ENCODE measurements at places on chromosomes 1 and 21. TPM values are rescaled to one million over a fixed set of nuclear protein-coding genes. Genes with fewer than 3 reads are reported as not detected.

DNA sequence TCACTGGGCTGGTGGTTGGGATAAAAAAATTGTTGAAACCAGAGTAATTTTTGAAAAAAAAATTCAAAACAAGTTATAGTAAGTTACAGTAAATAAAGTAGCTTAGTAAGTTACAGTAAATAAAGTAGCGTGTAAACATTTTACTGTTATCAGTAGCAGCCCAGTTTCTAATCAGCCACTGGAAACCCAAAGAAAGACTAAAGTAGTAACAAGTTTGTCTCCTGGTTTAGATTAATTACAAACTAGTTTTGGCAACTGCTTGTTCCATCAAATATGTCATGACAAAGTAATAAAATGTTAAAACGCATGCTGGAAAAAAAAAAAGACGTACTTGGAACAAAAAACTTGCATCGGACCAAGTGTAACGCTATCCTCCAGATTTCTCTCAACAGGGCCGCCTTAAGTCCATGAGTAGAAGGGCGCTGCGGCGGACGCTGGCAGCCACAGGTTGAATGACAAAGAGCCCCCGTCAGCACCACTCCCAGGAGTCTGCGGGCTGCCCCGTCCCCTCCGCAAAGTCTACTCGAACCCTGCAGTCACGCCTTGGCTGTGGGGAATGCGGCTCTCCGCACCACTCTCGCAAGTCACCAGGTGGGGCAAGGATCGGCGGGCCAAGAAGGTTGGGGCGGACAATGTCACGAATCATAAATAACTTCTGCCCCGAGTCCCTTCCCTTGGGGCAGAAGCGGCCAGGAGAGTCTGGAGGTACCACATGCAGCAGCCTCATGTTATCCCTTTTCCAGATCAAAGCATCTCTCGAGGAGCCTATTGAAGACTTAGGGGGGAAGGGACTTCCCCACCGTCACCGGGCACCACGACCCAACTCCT lies 837 bp downstream of the SLC16A1 start:
- DNase-seq, result peak; percentile 32

Gene PGLYRP3
- total RNA-seq, result not detected

- no peak for DNase-seq
Observed at GRCh38 chr1:172381946-172382345, 38.5 kb upstream of the C1orf105 start.

Gene TTC24
- not detected for total RNA-seq

DNA sequence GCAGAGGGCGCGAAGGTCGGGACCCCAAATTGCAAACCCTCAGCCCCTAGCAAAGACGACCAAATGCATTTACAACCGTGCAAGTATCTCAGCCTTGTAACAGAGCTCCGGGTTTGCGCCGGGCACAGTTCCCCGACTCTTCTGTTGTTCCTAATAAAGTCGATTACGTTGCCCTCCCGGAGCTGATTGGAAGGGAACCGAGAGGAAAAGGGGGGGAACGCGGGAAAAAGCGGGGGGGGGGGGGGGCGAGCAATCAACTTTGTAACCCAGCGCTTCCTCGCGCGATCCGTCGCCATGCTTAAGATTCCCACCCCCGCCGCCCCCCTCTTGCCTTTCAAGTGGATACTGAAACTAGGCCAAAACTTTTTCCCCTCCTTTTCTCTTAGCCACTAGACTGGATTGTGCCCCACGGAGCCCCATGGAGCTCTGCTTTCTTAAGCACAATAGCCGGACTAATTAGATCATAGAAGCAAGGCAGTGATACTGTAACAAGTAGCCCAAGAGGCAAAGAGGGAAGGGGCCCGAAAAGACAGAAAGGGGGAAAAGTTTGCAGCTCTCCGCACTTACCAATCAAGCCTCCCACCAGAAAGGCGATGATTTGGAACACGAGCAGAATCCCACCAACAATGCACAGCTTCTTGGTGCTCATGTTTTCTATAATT lies 565 bp downstream of the WLS start:
- no peak for DNase-seq

DNA sequence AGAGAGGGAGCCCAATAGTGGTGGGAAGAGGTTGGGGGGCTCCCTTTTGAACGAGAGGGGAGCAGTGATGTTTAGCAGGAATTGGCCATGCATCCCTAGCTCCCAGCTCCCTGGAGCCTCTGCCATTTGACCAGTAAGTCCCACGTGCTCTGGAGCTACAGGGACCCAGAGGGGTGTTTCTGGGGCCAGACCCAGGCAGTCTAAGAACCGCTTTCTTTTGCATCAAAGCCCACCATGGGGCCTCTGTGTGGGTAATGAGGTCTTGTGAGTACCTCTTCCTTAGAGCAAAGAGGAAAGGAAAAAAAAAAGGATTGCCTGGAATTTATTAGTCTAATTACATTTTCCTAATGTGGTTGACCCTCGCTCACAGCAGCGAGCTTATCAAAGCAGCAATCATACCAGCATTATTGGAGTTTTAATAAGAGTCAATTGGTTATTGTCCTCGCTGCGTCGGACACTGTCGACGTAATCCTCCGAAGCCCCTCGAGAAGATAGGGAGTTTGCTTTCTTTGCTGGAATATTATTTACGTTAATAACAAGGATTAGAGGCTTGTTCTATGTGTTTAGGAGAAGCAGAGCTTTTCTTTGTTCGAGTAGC lies 17.6 kb downstream of the ACTL8 start:
- no peak for DNase-seq

GRCh38 chr1:103371234-103371633 lies 154.3 kb upstream of the RNPC3 start:
- no peak for DNase-seq

GRCh38 chr1:88735909-88736308 lies 51.8 kb downstream of the PKN2 start:
- no peak for DNase-seq

GRCh38 chr1:28395181-28395580 lies 25.6 kb downstream of the PHACTR4 start:
- DNase-seq, result no peak

Gene NR0B2
- not detected for total RNA-seq

Gene DIO1
- not detected for total RNA-seq

Gene PDE4B
- 77.8 TPM for total RNA-seq

GRCh38 chr1:115810609-115811008 lies 30.3 kb downstream of the NHLH2 start:
- DNase-seq, result no peak

Gene CRYAA
- not detected for total RNA-seq

Gene NBPF10
- total RNA-seq, result 1.1 TPM

DNA sequence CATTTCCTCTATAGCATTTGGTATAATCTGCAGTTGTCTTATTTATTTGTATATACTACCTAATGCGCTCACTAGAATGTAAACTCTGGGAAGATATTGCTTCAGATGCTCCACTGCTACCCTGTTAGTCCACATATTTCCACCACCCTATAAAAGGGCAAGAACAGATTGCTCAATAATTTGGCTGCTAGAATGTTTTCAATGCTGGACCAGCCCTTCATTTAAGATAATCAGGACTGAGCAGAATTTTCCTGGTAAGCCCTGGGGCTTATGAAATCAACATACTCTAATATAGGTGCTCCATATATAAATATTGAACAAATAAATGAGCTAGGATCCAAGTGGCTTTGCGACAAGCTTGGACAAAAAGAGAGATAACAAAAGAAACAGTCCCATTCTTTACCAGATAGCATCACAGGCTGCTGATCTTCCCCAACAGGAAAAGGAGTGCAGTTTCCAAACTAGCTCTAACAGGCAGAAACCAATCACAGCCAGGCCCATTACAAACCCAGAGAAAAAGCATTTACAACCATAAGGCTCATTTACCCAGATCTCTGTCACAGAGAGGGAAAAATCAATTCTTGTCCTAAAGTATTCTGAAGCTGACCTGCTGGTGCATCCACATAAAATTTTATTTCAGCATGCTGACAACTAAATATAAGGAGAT lies 8.3 kb downstream of the BCAR3 start:
- no peak for DNase-seq

Gene IQGAP3
- total RNA-seq, result 1.1 TPM

- no peak for DNase-seq
Observed at GRCh38 chr1:159556931-159557369, 21.1 kb upstream of the OR10J5 start.

GRCh38 chr1:33925586-33925985 lies 61.7 kb downstream of the HMGB4 start:
- DNase-seq, result peak; percentile 36

GRCh38 chr1:27122652-27123051 lies 32.3 kb downstream of the SLC9A1 start:
- DNase-seq, result peak; percentile 83

DNA sequence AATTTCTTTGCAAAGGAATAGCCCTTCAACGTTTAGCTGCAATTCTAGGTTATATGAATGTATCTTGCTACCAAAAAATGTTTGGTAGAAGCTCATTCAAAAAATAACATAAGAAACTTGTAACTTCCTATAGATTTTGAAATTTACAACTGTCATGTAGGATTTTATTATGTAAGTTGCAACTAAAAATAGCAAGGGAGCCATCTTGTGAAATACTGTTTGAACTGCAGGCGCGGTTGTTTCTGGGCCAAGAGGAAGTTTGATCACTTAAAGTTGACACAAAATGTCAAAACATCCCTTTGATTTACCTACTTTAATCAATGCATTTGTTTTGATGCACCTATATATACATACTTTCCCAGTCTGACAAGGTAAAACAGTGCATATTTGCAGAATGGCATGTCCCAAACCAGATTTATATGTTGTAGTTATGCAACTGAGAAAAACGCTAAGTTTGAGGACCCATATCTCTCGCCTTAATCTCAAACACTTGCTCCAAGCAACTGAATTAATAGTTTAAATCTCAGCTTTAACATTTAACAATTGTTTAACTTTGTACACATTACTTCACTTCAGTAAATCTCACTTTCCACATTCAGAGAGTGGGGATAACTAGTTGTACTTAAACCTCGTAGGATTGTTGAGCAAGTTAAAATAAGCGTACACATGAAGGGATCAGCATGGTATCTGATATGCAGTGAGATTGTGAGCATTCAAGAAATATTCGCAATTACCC lies 63.9 kb downstream of the KCNK2 start:
- no peak for DNase-seq

Gene BEND5
- total RNA-seq, result 18.2 TPM

Gene KIAA0319L
- 37.4 TPM for total RNA-seq

DNA sequence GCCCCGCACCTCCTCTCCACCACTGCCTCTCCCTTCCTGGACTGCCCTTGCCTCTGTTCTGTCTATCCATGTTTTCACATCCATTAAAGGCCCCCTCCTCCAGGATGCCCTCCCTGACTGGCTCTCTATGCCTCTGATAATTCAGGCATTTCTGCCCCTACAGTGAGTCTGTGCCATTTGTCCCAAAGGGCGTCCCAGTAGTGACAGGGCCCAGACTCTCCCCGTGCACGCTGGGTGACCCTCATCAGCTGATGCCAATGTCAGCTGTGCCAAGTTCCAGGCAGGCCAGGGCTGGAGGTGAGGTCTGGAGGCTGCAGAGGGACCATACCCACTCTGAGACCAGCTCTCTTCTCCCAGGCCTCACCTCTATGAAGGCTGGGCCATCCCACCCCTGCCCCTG lies 3.2 kb upstream of the PLEKHG5 start:
- no peak for DNase-seq

GRCh38 chr1:102919659-102920058 lies 188.7 kb downstream of the COL11A1 start:
- DNase-seq, result no peak

Gene AMY1B
- total RNA-seq, result not detected

GRCh38 chr1:221444346-221444745 lies 297.5 kb downstream of the DUSP10 start:
- no peak for DNase-seq

Gene FCRL5
- not detected for total RNA-seq

DNA sequence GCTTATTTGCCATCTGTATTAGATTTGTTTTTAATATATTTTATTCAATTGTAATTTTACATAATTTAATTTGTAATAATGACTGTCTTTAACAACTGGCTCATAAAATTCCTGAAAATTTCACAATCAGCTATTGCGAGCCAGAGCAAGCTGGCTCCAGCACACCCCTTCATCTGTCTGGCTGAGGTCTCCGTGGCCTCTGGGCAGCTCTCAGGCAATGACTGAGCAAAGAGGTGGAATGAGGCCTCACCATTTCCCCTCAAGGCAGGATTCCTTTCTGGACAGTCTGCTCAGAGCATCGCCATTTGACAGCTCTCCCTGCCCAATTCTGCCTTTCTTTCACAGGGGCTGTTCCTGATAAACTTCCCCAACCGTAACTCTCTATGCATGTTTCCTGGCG lies 5.8 kb upstream of the KANK4 start:
- no peak for DNase-seq

DNA sequence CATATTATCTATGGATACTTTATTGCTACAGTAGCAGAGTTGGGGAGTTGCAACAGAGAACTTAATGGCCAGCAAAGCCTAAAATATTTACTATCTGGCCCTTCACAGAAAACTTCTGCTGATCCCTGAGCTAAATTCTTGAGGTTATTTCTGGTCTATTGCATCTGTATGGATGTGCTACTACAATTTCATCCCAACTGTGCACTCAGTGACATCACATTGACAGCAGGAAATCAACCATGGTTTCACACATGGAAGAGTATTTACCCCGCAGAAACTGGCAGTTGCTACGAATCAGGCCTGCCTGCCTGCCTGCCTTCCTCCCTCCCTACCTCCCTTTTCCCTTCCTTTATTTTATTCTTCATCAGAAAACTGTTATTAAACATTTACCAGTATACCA lies 12.1 kb downstream of the CLCA2 start:
- DNase-seq, result no peak

GRCh38 chr1:179202161-179202560 lies 27.3 kb downstream of the ABL2 start:
- DNase-seq, result no peak

Gene RAB7B
- total RNA-seq, result 0.78 TPM

GRCh38 chr1:11448373-11449099 lies 30.4 kb upstream of the DISP3 start:
- no peak for DNase-seq

Gene CTTNBP2NL
- total RNA-seq, result 23.9 TPM

DNA sequence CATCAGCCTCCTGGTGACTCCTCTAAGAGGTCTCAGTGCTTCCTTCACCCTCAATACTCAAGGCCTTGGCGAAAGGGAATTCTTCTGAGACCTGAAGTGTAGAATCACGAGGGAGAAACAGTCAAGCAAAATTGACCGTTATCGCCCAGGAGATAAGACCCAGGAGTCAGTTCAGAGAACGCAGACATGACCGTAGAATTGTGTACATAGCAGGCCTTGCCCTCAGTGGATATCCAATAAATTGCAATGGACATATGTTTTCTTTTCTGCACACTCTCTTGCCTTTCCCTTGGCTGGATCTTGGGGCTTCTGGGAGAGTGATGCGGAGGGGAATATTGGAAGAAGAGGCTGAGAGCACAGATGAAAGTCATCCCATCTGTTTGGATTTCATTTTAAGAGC lies 15.7 kb upstream of the ETS2 start:
- no peak for DNase-seq

DNA sequence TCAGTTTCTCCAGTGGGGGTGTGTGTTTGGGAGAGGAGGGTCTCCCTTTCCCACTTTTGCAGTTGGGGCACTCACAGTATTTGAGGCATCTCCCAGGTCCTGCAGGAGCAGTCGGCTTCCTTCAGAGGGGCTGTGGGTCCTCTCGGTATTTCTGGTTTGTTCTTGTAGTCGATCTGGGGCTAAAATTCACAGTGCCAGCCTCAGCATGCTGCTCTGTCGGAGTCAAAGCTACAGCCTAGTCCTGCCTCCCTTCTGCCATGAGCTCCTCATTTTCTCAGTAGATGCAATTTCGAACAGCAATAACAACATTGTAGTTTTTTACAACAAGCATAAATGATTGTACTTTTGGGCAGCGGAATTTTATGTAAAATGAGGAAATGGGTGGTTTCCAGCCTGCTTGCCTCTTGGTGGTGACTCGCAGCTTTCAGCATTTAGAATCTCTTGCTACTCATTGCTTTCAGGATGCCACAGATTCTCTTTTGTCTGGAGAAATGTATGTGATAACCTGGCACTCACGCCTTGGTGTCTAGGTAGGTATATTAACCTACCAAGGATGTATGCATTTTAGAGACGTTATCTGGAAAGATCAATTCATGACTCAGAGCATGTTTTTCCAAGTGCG lies 82.4 kb upstream of the C21orf91 start:
- DNase-seq, result no peak

Measured in occipital lobe (tissue), 3 donors.